ENCODE measurements at places on chromosomes 16 and 17. TPM values are rescaled to one million over a fixed set of nuclear protein-coding genes. Genes with fewer than 3 reads are reported as not detected.

DNA sequence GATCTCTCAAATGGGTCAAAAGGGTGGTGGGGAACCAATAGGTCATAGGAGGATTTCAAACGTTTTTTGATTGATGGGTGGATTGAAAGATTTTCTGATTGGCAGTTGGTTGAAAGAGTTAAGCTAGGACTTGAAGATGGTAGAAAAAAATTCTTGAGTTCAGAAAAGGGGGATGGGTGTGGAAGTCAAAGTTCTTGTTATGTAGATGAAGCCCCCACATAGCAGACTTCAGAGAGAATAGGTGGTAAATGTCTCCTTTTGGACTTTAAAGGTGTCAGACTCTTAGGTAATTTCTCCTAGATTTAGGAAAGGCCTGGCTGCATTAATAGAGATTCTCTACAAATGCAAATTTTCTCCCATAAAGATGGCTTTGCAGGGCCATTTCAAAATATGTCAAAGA, 163.3 kb downstream of the HS3ST4 start:
- no peak for DNase-seq

GRCh38 chr16:1863681-1864460, 8.1 kb downstream of the MEIOB start:
- DNase-seq, result no peak

The KRTAP1-3 gene
- not detected for total RNA-seq

DNA sequence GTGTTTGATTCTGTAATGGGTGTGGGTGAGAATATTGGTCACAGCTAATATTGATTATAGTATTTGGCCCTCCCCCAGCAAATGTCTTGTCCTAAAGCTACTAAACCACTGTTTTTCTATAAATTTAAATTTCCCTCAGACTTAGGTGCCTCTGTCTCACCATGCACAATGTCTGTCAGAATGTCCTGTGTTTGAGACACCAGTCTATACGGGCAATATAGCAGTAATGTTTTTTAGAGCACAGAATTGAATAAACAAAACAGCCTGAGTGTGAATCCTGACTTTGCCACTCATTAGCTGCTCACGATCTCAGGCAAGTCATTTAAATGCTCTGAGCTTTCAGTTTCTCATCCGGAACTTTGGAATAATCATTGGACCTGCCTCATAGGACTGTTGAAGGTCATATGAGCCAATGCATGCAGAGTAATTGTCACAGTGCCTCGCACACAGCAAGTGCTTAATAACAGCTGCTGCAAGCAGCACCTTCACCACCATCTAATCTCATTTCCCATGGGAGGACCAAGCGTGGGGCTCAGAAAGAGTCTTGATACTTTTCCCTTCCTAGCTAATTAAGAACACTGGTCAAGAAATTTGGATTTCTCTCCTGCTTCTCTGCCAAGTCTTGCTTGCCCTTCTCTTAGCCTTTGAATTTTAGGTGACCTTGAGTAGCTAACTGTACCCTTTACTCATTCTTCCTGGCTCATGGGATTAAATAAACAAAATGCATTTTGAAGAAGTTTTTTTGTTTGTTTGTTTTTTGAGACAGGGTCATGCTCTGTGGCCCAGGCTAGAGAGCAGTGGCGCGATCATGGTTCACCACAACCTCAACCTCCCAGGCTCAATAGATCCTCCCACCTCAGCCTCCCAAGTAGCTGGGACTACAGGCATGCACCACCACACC, 9.8 kb downstream of the HLF start:
- no peak for DNase-seq

DNA sequence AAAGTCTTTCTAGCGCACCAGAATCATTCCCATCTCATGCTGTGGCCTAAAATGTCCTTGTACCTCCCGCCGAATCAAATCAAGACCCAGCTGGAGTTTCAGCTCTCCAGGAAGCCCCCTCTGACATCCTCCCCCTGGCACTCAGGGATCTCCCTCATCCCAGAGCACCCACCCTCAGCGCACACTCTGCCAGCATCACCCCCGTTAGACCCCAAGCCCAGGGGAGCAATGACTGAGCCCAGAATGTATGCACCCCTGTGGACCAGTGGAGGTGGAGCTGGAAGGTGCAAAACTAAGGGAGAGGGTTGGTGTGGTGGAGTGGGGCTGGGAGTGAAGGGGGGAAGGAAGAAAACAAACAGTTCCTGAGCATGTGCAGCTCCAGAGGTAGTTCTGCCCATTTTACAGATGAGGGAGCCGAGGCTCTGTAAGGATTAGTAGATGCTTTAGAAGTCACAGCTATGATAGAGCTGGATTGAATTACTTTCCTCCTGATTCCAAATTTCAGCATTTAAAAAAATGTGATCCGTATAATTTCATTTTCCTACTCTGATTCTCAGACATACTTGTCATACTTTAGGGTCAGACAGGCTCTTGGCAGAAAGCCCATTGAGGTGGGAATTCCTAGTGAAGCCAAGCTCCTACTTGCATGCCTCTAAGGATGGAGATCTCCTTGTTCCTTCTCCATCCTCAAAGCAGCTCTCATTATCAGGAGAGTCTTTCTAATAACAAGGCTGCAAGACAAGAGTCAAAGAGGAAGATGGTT, 242.7 kb downstream of the KATNIP start:
- peak; percentile 65 for DNase-seq

- DNase-seq, result peak; percentile 100
Observed at GRCh38 chr16:54930005-54930868, at the start of gene IRX5. IRX5 (plus strand) TSS chr16:54930865; CDS start chr16:54931199, 334 bp downstream.

DNA sequence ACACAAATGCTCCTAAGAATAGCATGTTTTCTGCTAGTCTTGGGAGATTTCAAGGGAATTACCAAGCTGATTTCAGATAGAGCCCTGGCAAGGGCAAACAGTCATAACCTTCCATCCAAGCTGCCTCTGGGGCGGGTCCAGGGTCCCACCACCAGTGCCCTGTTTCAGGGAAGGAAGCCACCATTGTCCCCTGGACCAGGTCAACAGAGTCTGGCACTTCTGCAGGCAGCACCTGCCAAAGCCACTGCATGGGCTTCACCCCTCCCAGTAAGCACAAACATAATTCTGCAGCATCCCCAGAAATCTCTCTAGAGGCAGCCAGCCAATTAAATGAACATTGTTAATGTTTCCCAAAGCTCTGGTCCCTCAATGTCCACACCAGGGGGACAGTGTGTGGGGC, 143.0 kb downstream of the SALL1 start:
- no peak for DNase-seq

The MRM1 gene
- total RNA-seq, result 2.7 TPM

DNA sequence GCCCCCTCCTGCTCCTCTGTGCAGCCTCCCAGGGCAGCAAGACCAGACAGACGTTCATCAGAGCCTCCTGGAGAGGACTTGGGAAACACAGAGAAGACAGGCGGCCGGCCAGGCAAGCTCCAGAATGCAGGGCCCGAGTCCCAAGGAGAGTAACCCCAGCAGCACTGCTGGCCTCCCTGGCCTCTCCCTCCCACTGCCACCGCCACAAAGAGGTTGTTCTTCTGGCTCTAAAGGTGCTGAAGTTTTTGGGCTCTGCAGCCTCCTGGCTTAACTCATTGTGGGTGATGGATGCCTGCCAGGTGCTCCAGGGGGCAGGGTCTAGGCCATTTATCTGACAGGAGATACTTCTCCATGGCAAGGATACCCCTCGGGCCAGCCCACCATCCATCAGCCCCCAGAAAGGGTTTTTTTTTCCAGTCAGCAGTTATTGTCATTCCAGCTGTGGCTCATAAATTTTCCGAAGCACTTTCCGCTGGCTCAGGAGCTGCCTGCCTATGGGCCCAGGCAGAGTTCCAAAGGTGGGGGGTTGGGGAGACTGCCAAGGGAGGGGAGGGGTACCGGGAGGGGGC, 32.0 kb upstream of the MRPS23 start:
- peak; percentile 72 for DNase-seq

DNA sequence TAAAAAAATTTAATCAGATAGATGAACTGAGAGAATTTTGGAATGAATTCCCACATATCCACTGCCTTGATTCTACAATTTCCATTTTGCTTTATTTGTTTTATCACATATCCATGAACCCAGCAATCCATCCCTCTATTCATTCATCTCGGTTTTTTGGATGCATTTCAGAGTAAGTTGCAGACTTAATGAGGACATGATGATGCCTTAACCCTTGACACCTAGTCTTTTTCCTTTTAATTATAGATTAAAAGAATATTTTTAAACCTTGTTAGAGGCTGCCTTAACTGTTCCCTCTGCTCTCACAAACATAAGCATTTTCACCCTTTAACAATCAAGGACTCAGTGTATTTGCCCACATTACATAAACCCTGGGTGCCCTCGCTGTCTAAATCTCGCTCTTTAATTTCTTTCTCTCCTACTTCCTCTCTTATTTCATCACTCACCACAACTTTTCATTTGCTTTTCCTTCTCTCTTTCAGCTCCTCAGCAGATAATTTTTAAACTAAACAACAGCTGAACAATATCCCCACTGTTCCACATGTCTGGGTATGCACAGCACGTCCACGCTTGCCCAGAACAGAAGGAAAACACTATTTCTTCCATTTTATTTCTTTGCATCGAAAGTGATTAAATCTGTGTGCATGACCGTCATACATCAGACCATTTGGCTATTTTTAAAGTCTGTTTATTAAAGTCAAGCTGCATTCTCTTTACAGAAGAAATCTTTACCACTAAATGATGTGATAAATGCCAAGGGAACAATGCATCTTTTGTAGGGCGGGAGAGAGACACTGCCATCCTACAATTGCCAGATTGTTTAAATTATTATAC, 39.9 kb downstream of the IQCK start:
- no peak for DNase-seq

- no peak for DNase-seq
Observed at GRCh38 chr17:36653374-36653773, 52.0 kb downstream of the MRM1 start.

DNA sequence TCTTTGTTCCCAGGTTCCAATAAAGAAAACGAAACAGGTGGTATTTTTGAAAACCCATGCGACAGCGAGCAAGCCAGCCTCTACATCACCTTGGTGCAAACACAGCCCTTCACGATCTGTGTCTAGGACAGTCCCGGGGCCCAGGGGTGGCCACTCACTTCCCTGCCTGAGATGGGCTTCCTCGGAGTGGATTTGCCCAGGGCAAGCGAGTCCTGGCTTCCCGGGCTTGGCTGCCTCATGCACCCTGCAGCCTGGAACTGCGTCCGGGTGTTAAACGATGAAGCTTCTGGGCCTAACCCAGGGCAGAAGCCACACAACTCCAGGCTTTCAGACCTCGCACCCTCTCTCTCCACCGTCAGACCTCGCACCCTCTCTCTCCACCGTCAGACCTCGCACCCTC, 66.0 kb downstream of the RPH3AL start:
- DNase-seq, result peak; percentile 65

- DNase-seq, result peak; percentile 60
Observed at GRCh38 chr17:35733366-35733765, 1.9 kb downstream of the RASL10B start.

The MMP2 gene
- total RNA-seq, result 2,259 TPM

- DNase-seq, result no peak
Observed at GRCh38 chr17:1975573-1975972, 49.6 kb downstream of the RTN4RL1 start.

- peak; percentile 98 for DNase-seq
Observed at GRCh38 chr16:31215287-31216162, 1.4 kb downstream of the PYDC1 start.

The TAOK2 gene
- 37.1 TPM for total RNA-seq

DNA sequence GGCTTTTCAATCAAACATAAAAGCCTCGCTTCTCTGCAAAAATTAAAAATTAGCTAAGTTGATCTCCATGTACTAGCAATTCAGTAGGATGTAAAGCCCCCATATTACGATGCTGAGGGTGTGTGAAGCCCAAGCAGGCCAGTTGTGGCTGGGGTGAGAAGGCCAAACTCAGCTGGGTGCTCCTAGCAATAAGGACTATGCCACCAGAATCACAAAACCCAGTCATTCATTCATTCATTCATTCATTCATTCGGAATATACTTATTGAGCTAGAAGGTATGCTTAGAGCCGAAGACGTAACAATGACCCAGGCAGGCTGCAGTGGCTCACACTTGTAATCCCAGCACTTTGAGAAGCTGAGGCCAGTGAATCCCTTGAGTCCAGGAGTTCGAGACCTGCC, 3.9 kb upstream of the CRYBA1 start:
- no peak for DNase-seq

The TRPV3 gene
- total RNA-seq, result 0.29 TPM

GRCh38 chr17:13917634-13918033, 151.7 kb upstream of the COX10 start:
- no peak for DNase-seq

- DNase-seq, result no peak
Observed at GRCh38 chr17:55889271-55889670, 138.4 kb downstream of the PCTP start.
